Fibroblast of gingiva (primary cell): ENCODE measurements at places on chromosomes 6 and 20.

DNA sequence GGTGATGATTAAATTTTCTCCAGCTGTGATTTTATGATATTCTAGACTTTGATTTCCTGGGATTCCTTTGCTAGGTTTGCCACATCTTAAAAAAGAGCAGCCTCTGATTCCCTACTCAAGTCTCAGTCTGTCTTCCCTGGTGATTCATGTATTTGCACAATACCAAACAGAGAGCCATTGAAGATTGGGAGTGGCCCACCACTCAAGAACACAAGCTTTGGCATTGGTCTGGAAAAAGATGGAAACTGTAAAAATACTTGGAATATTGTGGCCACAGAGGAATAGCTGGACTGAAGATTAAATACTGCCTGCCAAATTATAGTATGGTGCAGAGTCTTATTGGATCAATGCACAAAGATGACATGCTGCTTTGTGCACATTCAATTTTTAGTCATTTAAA, 32.9 kb downstream of the PTCHD4 start:
- DNase-seq, result no peak

GRCh38 chr20:44080646-44081267, 106.2 kb downstream of the JPH2 start:
- DNase-seq, result peak; percentile 67

GRCh38 chr6:125306756-125307149, 5.0 kb upstream of the HDDC2 start:
- no peak for DNase-seq

DNA sequence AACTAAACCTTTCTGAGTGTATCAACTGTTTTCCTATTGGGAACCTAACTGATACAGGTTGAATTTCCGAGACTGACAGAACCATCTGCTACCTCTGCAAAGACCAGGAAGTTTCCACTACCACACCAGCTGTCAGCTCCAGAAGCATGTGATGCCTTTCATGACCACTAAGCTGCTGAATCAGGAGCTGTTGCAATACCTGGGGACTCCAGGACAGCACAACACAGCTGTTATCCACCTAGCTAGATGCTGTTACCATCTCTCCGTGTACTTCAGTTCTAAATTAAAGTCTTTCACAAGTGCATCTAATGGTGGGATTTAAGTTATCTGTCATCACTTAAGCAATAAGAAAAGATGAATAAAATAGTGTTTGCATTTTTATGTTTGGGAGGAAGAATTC, 158.2 kb upstream of the IMPG1 start:
- no peak for DNase-seq

DNA sequence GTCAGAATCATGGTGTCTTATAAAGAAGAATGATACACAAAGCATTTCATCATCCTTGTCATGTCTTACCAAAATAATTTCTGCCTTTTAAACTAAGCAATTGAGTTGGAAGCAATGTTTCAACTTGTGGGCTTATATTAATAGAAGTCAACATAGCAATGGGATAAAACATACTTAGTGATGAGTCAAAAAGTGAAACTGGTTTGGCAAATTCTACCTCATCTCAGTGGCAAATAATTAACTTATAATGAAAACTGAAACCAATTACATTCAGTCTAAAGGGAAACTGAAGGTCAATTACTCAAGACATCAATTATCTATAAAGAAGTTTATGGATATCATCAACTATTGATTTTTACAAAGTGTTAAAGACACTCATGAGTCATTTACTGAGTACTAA, 463.8 kb downstream of the BMP2 start:
- no peak for DNase-seq

GRCh38 chr6:53044071-53044470, 21.1 kb upstream of the FBXO9 start:
- peak; percentile 54 for DNase-seq

- DNase-seq, result peak; percentile 34
These were observed 17.6 kb downstream of the SLC18B1 start for GRCh38 chr6:132780770-132781371.

DNA sequence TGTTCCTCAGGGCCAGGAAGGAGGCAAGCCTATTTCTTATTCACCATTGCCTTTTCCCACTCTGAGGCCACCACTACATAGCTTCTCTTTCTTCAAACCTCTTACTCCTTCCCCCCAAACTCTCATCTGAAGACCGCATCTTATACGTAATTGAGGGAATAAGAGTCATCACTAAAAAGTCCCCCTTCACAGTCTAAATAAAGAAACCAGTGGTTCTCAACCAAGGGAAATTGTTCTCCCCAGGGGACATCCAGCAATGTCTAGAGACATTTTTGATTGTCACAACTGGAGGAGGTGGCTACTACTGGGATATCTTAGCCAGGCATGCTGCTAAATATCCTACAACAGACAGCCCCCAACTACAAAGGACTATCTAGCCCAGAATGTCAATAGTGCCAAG, 327.6 kb upstream of the CNR1 start:
- no peak for DNase-seq

GRCh38 chr6:113763876-113764275, 93.3 kb upstream of the MARCKS start:
- DNase-seq, result peak; percentile 35

DNA sequence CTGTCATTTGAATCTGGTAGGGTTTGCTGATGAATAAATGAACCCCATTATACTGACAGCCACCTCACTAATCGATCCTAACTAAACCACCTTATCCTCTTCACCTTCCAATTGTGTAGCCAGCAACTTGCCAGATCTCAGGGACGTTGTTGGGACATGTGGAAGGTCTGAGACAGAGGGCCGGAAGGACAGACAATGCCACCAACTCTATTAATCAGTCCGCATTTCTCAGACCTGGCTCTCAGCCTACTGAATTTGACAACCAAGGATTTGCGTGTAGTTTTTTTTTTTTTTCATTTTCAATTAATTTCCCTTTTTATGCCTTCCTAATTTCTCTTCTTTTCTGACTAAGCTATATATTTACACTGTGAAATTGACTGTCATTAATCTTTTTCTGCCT, 122.5 kb downstream of the CARMIL1 start:
- no peak for DNase-seq
